ENCODE measurements at places on chromosomes 5 and 9.

- peak; percentile 55 for DNase-seq
Observed at GRCh38 chr9:105694848-105695581, 674 bp downstream of the TMEM38B start.

GRCh38 chr5:33997331-33997983 lies 10.4 kb downstream of the AMACR start:
- DNase-seq = no peak

GRCh38 chr9:82894961-82895821 lies 167.8 kb downstream of the RASEF start:
- DNase-seq = no peak

DNA sequence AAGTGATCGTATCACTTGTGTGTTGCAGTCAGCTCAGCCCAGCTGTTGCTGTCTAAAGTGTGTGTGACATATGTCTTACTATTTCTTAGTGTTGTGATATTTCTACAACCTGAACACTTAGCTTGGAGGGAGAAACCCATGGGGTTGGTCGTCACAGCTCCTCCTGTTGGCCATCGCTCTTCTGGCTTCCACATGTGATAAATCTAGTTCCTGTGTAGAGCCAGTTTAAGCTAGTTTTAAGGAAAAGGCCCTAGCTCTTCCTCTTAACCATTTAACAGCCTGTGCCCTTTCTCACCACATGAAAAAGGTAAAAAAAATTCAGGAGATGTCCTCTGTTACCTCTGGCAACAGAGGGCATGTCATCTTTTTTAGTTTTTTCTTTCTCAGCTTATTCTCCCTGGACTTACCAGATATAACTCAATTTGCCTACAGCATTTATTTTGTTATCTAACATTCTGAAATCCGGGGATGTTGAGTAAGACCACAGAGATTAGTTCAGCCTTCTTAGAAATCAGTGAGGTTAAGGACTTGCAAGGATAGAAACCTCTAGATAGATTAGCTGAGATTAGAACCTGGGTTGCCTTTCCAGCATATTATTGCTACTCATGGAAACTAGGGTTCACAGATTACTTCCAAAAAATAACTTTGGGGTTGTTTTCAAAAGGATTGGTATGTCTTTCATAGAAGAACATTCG lies 100.4 kb downstream of the GAPVD1 start:
- no peak for DNase-seq

DNA sequence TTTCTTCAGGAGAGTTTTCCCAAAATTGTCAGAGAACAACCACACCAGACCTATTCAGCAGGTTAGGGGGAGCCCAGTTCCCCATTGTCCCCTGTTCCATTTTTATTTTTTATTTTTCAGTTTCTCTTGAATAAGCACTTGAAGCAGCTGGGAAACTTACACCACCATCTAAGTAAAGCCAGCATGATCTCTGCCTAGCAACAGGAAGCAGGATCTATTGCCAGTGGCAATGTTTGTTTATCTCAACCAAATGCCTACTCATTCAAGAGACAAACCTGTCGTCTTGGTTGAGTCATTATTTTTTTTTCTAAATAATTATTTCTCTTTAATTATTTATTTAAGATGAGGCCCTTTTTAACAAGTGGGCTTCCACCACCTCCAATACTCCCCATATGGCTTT lies 379.3 kb downstream of the PLK2 start:
- no peak for DNase-seq

DNA sequence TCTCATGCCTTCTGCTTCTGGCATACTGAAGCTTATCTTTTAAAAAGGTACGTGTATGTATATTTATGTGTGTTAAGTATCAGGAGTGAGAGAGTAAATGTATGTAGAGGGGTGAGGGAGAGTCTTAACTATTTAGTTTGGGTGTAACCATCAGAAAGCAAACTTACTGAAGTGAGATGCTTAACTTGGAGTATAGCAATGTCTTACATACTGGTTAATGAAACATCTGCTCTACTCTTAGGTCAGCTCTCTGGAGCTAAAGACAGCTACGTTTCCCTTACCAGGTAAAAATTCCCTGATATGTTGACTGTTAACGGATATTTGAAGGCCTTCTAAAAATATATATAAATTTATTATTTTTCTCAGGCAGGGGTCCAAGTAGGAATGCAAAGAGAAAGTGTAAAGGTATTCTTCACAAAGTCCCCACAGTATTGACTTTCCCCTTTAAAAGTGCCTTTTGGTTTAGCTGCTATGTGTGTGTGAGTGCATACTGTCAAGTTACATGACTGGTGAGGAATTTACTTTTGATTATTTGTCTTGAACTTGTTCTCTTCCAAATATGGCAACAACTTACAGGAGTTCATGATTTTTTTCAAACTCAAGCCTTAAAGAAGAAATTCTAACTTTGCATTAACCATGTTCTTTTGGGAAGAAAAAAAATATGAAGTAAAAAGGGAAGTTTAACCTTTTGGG lies 12.3 kb upstream of the C5orf24 start:
- no peak for DNase-seq

DNA sequence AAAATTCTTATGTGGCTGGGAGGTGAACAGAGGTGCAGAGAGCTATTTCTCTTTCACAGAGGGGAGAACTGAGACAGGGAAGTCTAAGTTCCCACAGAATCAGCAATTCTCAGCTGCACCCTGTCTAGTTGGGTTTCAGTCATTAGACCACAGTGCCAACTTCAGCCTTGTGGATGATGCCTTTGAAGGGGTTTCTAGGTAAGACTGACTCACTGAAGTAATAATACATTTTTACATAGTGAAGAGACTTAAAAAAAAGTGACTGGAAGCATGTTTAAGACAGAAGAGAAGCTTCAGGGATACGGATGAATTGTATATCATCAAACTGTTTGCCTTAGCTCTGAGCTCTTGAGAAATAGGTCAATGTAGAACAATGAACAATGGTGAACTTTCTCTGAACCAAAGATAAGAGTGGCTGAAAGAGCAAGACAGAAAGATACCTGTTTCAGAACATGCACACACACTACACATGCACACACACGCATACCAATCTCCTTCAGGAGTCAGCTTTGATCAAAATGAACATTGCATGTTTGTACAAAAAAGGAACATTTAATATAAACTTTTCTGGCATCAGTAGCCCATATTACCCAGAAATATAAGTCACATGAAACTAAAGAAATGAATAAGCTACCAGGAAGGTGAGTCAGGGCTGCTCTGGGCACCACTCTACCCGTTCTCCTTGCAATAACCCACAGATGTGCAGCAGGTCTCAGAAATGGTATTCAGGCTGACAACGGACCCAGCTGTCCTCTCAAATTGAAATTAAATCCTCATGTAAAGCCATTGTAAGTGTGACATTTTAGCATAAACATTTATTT lies 12.6 kb upstream of the FYB1 start:
- no peak for DNase-seq

- DNase-seq = no peak
Observed at GRCh38 chr9:124618476-124618875, 111.3 kb upstream of the NR5A1 start.

GRCh38 chr5:10471677-10472076 lies 30.0 kb downstream of the ROPN1L start:
- DNase-seq = no peak

- no peak for DNase-seq
Observed at GRCh38 chr9:91119142-91119541, 242.6 kb downstream of the AUH start.

All from stimulated activated naive B cell treated with anti-CD40 and anti-IgM and Interleukin-4, amounts not matched to agents 10 μg/mL and 1 μg/mL and 100 μg/mL, for 72 hours (primary cell).